Activated naive CD4-positive, alpha-beta T cell treated with anti-CD3 and anti-CD28 coated beads for 36 hours (primary cell): ENCODE measurements at places on chromosomes 3 and 15.
A peak's percentile ranks its signal among the peaks of the same experiment; 100 is the strongest.

DNA sequence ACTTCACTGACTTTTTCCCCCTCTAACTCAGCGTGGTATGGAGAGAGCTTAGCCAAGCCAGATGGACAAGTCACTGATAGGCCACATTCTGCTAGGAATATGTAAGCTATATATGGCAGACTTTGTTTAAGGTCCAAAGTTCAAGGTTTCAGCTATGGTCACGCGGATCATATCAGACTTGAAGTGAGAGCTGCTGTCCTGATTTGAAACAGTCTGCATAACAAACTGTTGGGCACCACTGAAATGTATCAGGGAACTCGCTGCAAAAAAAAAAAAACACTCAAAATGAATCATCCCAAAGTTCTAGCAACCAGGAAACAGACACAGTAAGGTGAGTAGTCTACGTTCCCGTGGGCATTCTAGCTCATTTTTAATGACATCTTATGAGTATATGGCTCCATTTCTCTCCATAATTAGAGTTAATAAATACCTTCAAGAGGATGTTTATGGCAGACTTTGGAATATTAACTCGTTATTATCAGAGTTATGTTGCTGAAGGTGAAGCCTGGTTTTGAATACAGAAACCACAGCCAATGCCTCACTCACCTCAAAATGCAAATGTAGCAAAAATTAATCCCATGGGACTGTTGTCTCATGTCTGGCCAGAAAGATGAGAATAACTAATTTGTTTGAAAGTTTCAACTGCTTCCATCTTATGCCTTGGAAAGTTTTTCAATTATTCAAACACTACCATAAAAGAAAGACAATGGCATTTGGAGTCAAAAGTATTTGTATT lies 12.3 kb downstream of the DPH3 start:
- DNase-seq: no peak

GRCh38 chr15:57282686-57283085 lies 93.6 kb upstream of the CGNL1 start:
- no peak for DNase-seq

DNA sequence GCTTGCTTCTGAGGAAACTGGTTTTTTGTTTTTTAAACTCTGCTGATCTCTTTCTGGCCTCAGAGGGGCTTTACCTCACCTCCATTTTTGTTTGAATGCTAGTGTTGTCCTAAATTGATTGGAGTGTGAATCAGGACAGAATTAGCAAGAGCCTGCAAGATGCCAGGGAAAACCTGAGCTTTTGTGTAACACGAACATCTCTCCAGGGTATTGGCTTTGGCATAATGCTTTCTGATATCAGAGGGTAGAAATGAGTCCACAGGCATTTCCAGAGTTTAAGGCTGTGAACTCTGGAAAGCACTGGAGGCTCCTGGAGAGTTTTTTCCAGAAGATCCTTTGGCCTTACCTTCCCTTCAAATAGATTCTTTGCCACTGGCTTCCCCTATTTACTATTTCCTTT lies 87.1 kb downstream of the WDR76 start:
- no peak for DNase-seq

DNA sequence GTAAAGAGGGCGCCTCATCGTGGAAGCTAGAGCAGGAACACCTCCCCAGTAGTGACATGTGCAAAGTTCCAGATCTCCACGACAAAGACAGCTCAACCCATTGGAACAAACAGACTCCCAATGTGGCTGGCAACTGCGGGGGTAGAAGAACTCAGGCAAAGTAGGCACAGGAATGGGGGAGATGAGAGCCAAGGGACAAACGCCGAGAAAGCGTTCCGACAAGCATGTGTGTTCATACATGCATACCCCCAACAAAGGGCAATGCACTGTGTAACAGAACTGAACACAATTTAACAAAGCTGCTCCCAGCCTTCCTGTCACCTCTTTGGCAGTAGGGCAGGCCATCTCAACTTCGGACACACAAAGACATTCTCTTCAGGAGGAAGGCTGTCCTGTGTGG lies 11.6 kb downstream of the RCCD1 start:
- no peak for DNase-seq

DNA sequence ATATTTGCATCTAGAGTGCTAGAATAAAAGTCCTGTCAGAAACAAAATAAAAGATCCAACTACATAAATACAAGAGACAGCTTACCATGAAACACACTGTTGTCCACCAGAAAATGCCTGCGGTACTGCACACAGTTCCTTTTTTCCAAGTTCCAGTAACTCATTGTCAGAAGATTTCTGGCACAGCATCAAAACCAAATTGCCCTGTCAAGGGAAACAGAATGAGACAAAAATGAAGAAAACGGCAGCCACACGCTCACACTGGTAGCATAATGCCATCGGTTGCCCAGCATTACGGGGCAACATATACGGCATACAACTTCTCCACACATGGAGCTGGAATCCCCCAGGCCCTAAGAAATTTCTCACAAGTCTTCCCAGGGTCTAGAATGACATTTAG lies 40.8 kb downstream of the PLCH1 start:
- DNase-seq: no peak

GRCh38 chr3:76972624-76973296 lies 67.1 kb upstream of the ROBO2 start:
- DNase-seq: no peak

GRCh38 chr3:101036213-101036618 lies 43.0 kb upstream of the ABI3BP start:
- DNase-seq: no peak

- no peak for DNase-seq
Observed at GRCh38 chr15:24858737-24859601, 95.8 kb upstream of the SNRPN start.

- DNase-seq: no peak
Observed at GRCh38 chr15:99480016-99480810, 85.6 kb upstream of the MEF2A start.

- no peak for DNase-seq
Observed at GRCh38 chr15:54017959-54018358, 39.7 kb downstream of the UNC13C start.

DNA sequence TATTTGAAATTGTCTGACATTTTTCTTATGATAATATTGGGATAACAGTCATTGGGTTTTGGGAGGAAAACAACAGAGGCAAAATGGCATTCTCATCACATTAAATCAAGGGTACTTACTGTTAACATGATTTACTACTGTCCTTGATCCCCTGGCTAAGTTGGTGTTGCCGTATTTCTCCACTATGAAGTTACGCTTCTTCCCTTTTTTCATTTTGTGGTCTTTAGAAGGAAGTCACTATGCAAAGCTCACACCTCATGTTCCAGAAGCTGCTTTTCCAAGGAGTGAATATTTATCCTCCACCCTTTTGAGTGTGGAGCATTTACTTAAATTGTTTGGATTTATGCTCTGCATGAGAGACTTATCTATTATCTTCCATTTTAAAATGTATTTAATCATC lies 63.7 kb downstream of the ALCAM start:
- no peak for DNase-seq

GRCh38 chr3:56488812-56489600 lies 20.7 kb upstream of the ERC2 start:
- no peak for DNase-seq

GRCh38 chr3:170714562-170715535 lies 129.0 kb upstream of the SLC7A14 start:
- no peak for DNase-seq

DNA sequence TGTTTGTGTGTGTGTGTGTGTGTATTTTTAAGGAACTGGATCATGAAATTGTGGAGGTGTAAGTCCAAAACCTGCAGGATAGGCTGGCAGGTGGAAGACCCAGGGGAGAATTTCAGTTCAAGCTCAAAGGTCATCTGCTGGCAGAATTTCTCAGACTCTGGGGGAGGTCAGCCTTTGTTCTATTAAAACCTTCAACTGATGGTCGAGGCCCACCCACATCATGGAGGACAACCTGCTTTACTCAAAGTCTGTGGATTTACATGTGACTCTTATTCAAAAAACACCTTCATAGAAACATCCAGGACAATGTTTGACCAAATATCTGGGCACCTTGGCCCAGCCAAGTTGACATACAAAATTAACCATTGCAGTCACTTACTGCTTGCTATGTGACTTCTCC lies 157.2 kb downstream of the EDEM1 start:
- DNase-seq: no peak

GRCh38 chr3:179179979-179180759 lies 32.0 kb downstream of the PIK3CA start:
- no peak for DNase-seq

GRCh38 chr3:27985369-27986035 lies 255.9 kb upstream of the CMC1 start:
- DNase-seq: no peak

GRCh38 chr3:152151216-152151876 lies 117.4 kb upstream of the MBNL1 start:
- DNase-seq: peak; percentile 12
